Stromal cell of bone marrow (primary cell): ENCODE measurements at places on chromosomes 4 and X.

GRCh38 chr4:189202182-189202868, 738.3 kb upstream of the FRG1 start:
- peak; percentile 74 for DNase-seq

GRCh38 chr4:77899607-77900006, 37.0 kb downstream of the MRPL1 start:
- DNase-seq, result no peak

DNA sequence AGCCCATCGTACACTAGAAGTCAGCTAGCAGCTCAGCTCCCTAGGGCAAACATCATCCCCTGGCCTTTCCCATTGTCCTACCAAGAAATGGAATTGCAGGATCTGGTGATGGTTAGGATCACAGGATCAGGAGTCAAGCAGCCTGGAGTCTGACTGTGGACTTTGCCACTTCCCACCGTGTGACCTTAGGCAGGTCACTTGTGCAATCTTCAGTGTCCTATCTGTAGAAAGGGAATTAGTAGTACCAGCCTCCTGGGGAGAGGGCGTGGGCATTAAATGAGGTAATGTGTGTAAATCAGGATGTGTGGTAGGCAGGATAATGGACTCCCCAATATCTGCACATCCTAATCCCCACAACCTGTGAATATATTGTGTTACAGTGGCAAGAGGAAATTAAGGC, 38.6 kb upstream of the APLN start:
- DNase-seq, result no peak

- DNase-seq, result no peak
Observed at GRCh38 chr4:92447255-92447905, 143.6 kb downstream of the GRID2 start.

DNA sequence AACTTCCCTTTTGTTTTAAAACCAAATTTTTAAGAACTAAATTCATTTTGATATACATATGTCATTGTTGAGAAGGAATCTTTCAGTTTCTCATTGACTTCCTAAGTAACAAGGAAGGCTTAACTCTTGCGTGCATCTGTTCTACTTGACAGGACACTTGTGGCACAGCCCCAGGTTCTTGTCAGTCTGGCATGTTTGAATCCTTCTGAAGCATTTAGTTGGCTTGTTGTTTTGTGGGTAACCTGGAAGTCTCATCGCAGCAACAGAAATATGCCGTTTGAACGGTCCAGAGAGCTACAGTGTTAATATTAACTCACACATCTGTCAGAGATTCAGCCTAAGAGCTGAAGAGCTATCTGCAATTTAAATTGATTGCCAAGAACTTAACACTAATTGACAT, 76.0 kb downstream of the GLRA3 start:
- no peak for DNase-seq

DNA sequence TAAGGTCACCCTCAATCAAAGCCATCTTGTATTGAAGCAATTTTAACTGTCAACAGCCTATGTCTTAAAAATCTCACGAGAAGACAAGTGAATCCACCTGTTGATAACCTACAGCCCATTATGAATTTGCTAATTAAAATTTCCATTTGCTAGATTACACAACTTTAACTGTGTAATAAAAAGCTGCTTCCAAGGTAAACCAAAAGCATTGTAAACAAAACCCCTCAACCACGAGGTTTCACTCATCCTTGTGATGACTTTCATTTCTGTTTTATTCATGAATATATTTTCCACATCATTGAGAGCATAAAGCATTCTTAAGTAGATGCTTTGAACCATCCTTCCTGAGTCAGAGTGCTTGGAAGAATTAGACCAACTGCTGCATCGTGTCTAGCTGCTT, 217.5 kb upstream of the GYPA start:
- DNase-seq, result no peak
